ENCODE measurements at places on chromosomes 6 and 20. TPM values are rescaled to one million over a fixed set of nuclear protein-coding genes. Genes with fewer than 3 reads are reported as not detected.

GRCh38 chr6:30761791-30762429 is 17.6 kb upstream of the IER3 start:
- no peak for DNase-seq

DNA sequence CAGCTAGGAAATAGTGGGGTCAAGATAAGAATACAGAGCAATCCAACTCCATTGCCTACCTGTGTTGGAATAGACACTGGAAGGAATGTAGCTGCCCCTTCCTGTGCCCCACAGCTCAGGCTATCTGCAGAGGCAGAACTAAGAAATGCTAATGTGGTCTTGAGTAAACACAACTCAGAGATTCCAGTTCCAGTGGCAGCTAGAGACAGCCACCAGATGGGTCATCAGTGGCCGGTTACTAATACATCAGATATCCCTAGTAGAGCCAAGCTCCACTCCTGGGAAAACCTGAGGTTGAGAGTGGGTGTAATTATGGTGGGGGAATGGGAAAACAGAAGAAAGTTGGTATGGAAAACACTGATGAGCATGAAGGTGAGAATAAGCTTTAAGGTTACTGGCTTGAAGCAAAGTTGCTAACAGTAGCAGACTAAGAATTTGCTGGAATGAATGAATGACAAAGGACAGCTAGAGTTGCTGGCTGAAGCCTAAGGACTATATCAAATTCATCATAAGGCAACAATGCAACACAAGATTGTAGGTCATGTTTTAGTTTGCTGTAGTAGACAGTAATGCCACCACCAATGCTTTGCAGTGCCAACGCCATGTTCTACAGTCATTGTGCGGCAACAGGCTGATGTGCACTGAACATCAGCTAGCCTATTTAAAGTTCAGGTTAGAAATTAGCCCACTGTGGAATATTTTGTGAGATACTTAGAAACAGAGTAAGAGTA is 28.3 kb upstream of the FAM83C start:
- DNase-seq: no peak

- DNase-seq: no peak
Measured at GRCh38 chr6:18264923-18265377, 620 bp upstream of the DEK start.

- no peak for DNase-seq
Measured at GRCh38 chr6:167647737-167648470, 178.8 kb upstream of the AFDN start.

- DNase-seq: no peak
Measured at GRCh38 chr6:155030148-155030720, 35.1 kb downstream of the TIAM2 start.

C6orf132 gene
- total RNA-seq: 0.03 TPM

- DNase-seq: no peak
Measured at GRCh38 chr6:40738551-40739193, 151.5 kb upstream of the LRFN2 start.

DNA sequence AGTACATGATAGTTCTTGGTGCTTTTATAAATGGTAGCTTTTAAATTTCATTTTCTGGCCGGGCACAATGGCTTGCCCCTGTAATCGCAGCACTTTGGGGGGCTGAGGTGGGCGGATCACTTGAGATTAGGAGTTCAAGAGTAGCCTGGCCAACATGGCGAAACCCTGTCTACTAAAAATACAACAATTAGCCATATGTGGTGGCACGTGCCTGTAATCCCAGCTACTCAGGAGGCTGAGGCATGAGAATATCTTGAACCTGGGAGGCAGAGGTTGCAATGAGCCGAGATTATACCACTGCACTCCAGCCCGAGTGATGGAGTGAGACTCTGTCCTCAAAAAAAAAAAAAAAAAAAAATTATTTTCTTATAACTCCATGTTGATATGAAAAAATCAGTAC is 36.0 kb downstream of the LRRN4 start:
- no peak for DNase-seq

- no peak for DNase-seq
Measured at GRCh38 chr6:102549221-102549874, 1155.8 kb downstream of the GRIK2 start.

GRCh38 chr20:926670-927069 is 10.5 kb upstream of the ANGPT4 start:
- DNase-seq: no peak

NOTCH4 gene
- total RNA-seq: 0.55 TPM

DNA sequence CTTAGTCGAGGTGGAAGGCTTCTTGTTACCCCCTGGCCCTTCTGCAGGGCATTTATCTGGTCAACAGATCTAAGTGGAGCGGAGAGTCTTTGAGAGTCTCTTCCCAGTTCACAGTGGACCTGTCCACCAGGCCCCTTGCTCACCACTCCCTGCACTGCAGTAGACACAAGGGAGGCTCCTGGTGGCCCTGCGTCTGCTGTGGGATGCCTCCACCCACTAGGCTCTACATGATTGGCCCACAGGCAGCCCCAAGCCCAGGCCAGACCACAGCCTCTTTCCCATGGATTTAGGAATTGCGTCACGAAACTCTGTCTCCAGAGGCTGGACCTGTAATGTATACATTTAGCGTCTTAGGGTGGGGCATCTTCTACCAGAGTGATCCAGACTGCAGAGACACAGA is 28.4 kb downstream of the TBC1D7 start:
- DNase-seq: no peak

AKIRIN2 gene
- total RNA-seq: 42.1 TPM

DNA sequence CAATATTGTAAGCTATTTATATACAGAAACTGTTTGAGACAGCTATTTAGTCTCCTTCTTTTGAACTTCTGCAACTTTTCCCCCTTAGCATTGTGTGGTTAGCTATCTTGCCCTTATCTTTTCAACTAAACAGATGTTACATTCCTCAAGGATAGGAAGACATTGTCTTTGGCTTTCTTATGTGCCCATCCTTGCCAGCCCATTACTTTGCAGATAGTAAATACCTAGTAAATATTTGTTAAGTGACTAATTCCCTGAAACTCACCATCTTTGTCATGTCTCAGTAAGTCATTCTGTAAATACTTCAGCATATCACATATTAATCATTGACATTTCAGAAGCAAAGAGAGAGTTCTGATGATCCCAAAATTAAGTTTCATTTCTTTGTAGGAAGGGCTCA is 69.1 kb upstream of the FLRT3 start:
- DNase-seq: no peak

JPH2 gene
- not detected for total RNA-seq

SIRPB1 gene
- total RNA-seq: 1.5 TPM

SIGLEC1 gene
- total RNA-seq: not detected

GRCh38 chr6:39281312-39281980 is 32.8 kb downstream of the KCNK17 start:
- no peak for DNase-seq

DNA sequence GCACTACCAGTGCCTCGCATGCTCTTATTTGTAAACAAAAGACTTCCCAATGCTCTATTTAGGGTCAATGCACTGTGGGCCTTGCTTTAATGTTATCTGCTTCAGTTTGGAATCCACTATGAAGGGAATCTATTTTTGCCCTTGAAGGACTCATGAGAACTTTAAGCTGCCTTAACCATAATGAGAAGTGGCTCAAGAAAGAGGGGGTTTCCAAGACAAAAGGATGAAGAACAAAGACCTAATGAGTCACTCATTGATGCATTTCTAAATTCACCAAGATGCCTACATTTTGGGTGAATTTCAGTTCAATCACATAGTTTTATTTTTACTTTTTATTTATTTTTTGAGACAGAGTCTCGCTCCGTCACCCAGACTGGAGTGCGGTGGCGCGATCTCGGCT is 228.2 kb downstream of the LY86 start:
- DNase-seq: no peak

DNA sequence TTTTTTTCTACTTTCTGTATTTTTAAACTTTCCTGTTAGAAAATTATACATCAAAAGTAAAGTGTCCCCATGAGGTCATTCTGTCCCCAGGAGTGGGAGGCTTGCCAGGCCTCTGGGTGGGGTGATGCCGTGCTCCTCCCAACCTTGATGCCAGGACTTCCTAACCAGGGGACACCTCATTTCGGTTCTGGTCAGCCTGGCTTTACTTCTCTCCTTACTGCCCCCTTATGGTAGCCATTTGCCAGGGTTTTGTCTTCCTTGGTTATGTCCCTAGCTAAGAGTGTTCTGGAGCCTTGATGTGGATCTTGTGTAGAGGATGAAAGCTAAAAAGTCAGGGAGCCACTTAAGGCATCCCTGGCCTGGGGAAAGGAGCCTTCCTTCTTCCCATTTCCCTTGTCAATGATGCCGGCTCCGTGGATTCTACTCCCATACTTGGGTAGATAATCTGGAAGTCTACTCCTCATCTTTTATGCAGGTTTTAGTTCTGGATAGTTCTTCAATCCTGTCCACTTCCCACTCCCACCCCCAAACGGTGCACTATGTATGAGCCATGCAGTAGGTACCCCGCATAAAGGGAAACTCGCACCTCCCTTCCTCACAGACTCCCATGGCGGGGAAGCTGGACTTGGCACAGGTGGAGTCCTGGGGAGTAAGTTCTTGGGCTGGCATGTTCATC is 164.1 kb upstream of the SALL4 start:
- peak; percentile 22 for DNase-seq

DNA sequence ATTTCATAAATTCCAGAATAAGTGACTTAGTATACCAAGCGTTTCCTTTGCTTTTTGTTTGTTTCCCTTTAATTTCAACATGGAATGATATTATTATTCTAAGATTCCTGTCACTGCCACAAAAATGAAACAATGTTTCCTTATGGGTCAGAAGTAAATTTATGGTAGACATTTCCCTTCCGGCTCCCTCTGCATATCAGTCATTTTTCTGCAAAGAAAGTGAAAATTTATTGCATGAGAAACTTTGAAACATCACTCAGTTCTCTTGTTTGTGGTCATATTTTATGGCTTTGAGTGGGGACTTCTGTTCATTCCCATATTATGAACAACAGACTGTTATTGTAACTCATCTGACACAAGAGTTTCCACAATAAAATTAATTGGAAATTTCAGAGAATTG is 97.8 kb downstream of the NKAIN2 start:
- no peak for DNase-seq

DNA sequence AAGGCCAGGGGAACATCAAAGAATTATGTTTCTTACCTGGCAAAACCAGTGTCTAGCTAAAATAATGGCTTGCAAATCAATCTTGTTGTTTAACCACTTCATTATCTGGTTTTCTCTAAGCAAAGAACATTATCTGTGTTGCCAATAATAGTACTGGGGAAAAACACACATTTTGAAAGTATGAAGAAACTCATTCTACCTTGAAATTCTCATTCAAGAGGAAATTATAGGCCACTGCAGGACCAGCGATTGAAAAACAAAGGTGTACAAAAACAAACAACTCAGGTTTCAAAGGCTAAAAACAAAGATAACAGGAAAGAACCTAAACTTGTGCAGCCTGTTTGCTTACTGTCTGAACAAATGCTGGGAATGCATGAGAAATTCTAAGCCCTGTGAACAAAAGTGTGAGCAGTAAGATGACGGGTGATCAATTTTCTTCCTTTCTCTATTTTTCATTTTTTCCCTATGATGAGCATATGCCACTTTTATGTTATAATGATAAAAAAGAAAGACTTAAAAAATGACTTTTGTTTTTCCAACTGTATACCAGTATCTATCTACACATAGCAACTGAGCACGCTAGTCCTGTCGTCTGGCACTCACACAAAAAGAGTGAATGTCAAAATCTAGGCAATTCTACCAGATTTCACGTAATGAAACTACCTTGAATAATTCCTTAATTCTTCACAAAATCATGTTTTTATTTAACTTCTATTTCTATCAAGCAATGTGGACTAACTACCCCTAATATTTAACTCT is 117.9 kb downstream of the SGK1 start:
- no peak for DNase-seq

CDH26 gene
- 0.34 TPM for total RNA-seq

DNA sequence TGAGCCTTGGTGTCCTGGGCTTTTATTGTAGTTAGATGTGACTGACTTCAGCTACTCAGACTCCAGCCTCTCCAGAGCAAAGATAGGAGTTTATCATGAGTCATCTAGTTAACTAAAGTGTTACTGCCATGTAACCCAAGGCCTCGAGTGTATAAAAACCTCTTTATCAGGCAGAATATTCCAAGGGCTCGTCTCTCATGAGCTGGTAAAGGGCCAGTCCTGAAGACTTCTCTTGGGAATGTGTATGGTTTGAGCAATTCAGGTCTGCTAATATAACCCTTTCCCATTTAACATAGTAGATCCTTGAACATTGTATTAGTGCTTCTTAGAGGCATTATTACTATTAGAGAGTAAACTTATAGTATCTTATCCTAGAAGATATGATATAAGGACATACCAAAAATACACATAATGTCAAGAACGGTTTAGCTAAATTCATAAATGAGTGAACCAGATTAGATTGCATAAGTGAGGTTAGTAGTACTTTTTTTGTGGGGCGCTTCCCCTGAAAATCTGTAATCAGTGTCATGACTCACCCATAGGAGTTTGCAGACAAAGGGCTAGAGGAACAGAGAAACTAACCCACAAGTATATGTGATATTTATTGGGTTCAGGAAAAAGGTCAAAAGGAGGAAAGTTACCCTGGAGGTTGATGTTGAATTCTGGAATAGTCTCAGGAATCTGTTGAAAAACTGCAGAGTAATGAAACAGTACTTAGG is 16.0 kb downstream of the DSE start:
- no peak for DNase-seq

DNA sequence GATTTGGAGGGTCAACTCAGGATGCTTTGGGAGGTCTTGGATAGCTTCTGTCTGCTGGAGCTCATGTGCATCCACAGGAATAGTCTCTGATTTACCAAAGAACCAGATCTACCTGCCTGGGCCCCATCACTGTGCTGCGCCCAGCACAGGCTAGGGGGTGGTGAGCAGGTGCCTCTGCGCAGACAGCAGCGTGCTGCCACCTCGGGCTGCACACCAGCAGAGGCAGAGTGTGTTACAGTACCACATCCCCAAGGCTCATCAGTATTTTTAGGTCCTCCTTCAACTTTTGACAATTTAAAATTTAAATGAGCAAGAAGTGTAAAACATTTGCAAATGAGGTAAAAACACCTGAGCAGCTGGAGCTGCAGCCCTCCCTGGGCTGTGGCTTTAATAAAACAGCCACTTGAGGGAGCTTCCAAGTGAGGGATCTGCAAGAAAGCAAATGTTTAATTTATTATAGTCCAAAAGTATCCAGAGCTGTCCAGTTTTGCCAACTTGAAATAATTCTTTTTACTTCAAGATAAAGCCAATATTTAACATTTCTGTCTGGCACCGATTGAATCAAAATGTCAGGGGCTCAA is 324.9 kb downstream of the ZFAND3 start:
- DNase-seq: no peak

DNA sequence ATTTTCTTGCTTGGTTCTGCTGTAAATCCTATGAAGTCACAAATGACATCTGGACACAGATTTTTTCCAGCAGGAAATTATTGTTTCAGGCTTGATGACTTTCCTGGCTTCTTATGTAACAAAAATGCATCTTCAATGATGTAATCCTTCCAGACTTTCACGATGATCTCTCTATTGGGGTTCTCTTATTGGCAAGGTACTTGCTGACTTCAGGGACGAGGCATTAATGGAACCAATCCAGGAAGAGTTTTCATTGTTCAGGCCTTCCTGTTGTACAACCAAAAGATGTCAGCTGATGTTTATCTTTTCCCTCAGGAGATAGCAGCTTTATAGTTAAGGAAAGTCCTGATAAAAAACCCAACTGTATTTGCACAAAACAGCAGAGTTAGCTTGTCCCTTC is 118.5 kb upstream of the MMS22L start:
- no peak for DNase-seq
